Left kidney (tissue), 8 donors: ENCODE measurements at places on chromosomes 4 and X.

GRCh38 chr4:6200011-6200921 is at the start of gene JAKMIP1:
TSS of gene JAKMIP1 (minus strand) at chr4:6200549. CDS start at chr4:6112850, 87,699 bp downstream.
- DNase-seq, result peak; percentile 59

DNA sequence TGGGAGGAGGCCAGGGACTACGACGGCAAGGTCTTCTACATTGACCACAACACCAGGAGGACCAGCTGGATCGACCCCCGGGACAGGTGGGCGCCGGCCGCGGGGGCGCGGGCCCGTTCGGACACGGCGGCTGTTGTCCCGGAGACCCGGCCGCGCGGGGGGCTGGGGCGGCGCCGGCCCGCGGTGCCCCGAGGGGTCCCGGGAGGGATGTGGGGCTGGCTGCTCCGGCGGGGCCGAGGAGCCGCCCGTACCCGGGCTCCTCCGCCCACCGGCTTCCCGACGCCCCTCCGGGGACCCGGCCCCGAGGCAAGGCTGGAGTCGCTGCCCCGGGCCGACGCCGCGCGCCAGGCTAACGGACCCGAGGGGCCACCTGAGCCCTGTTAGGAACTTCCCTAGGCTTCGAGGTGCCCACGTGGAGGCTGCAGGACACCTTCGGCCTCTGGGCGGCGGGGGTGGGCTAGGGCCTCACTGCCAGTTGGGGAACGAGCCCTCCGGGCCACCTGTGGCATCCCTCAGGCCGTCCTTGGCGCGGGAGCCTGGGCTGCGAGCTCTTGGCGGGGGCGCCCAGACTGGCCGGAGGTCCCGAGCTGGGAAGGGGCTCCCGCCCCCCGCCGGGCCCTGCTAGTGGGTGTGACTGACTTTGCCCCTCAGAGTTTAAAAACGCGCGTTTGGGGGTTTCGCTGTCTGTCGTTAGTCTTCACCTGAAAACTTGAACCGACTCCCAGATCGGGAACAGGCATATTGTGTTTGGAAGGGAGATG is 660 bp downstream of the WWC2 start:
- DNase-seq, result no peak

DNA sequence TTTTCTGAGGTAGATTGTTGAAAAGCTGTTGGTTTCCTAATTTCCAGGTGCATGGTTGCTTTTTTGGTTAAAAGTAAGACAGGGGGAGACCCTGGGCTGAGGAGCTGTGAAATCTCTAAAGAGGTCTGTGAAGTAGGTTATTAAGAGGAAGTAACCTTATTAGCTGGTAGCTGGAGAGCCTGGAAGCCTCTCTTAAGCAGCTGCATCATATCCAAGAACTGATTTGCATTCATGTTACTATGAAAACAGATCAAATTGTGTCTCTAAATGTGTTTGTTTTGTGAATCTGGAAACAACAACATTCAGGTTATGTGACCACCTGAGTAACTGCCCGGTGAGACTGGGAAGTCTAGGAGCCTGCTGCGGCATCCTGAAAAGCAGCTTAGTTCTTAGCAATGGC is 54.1 kb downstream of the ARHGAP10 start:
- no peak for DNase-seq

- DNase-seq, result no peak
These were observed 5.3 kb downstream of the HCFC1 start for GRCh38 chrX:153966283-153966688.

- no peak for DNase-seq
These were observed 204.2 kb upstream of the PDE5A start for GRCh38 chr4:119832776-119833175.

GRCh38 chr4:148747721-148748268 is 305.6 kb upstream of the NR3C2 start:
- no peak for DNase-seq

DNA sequence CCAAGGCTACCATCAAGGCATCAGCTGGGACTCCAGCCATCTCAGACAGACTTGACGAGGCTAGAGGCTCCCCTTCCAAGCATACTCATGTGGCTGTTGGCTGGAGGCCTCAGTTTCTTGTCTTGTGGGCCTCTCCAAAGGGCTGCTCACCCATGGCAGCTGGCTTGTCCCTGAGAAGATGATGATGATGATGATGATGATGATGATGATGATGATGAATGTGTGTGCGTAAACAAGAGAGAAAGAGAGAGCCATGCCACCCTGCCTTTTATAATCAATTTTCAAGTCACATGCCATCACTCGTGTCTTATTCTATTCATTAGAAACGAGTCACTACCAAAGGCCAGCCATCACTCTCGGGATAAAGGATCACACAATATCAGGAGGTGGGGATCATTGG is 60.5 kb upstream of the ADGRG2 start:
- DNase-seq, result no peak

GRCh38 chrX:72347366-72347765 is 41.7 kb upstream of the CITED1 start:
- no peak for DNase-seq

GRCh38 chr4:99028187-99028586 is 32.7 kb downstream of the METAP1 start:
- no peak for DNase-seq

DNA sequence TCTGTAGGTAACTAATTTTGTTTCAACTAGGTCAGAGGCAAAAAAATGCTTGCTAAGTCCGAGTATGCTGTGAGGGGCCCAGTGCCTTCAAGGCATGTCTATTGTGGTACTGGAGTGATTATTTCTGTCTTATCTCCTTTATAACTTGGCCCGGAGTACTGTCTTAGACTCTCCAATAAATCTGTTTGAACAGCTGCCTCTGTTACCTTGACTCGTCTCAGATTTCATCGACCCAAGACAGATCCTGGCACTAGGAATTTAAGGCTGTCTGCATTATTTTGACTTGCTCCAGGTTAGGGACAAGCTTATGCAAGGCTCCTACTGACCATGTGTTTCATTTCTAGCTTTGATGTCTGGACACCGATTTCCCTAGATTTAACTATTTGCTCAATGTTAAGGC is 41.1 kb upstream of the NKAP start:
- DNase-seq, result no peak

DNA sequence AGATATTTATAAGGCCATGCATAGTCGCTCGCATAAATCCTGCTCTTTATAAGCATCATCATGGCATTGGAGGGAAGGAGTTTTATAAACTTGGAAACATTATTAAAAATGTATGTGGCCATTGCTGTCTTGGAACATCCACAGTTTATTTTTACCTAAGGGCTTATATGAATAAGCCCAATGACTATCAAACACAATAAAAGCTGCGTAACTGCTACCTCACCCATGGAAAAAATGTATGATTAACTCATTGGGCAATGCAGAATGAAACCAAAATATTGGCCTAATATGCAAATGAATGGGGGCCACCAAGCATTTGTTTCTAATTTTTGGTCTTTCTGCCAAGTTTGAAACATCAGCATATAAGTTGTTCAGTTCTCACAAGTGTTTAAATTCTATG is 19.1 kb downstream of the GEMIN8 start:
- DNase-seq, result no peak

GRCh38 chrX:152635941-152636340 is 1.8 kb upstream of the GABRQ start:
- peak; percentile 50 for DNase-seq

- no peak for DNase-seq
These were observed 28.3 kb downstream of the ZFYVE28 start for GRCh38 chr4:2390146-2390545.

DNA sequence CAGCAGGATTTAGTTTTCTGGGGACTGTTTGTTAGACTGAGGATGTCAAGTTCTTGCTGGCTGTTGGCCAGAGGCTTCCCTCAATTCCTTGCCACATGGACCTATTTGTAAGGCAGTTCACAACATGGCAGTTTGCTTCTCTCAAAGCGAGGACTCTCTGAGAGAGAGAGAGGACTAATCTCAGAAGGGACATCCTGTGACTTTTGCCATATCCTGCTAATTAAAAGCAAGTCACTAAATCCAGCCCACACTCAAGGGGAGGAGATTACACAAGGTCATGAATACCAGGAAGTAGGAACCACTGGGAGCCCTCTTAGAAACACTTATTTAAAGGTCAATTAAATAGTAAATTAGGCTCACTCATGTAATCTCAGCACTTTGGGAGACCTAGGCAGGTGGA is 38.2 kb downstream of the PPP1R2C start:
- no peak for DNase-seq

DNA sequence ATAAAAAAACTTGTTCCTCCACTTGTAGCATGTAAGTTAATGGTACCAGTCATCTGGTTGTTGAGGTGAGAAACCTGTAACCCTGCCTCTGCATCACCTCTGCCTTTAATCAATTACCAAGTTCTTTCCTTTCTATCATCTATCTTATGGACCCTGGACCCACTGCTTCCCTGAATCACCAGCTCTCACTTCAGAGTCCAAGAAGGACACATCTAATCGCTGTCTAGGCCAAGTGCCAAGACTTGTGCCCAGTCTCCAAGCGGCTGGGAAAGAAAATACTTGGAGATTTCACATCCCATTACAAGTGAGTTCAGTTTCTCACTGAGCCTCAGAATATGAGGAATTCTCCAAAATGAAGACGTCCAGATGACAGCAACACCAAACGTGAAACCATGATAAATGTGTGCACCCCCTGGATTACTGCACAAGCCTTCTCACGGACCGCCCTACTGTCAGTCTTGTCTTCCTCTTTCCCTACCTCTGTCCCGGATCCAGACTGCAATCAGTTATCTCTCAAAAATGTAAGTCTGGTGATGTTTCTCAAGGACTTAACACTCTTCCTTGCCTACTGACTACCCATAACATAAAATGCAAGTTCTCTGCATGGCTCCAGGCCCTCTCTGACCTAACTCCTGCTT is 10.4 kb downstream of the PALLD start:
- DNase-seq, result no peak

- no peak for DNase-seq
These were observed 2.0 kb upstream of the SYP start for GRCh38 chrX:49202022-49202421.

GRCh38 chrX:112164420-112164819 is 81.8 kb upstream of the TRPC5 start:
- no peak for DNase-seq

- no peak for DNase-seq
These were observed 244.2 kb downstream of the SPRY1 start for GRCh38 chr4:123640824-123641223.

DNA sequence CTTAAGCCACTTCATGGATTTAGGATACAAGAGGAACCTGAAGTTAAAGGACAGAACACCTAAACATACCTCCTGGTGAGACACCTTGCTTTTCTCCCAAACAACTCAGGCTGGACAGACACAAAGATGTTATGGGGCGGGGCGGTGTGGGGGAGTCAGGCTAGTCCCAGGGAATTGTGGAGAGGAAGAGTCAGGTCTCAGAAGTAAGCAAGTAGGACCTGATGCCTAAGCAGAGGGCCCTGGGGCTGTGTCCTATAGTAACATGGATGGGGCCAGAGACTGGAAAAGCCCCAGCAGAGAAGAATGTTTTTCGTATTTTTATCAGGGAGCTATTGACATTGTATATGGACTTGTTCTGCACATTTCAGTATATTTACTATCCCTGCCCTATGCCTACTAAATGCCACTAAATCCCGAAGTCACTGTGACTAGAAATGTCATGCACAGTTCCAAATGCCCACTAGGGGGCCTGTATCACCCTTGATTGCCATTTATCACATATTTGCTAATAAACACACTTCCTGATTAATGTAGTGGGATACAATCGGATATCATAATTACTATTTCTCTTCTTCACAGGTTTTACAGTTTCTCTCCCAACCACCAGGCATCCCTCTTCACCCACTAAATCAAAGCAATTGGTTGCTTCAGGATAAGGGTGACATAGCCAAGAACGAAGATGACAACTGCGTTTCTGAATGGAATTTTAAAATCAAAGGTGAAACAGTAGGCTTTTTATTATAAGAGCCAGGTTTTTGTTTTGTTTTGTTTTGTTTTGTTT is 23.8 kb upstream of the ARHGAP10 start:
- DNase-seq, result no peak

DNA sequence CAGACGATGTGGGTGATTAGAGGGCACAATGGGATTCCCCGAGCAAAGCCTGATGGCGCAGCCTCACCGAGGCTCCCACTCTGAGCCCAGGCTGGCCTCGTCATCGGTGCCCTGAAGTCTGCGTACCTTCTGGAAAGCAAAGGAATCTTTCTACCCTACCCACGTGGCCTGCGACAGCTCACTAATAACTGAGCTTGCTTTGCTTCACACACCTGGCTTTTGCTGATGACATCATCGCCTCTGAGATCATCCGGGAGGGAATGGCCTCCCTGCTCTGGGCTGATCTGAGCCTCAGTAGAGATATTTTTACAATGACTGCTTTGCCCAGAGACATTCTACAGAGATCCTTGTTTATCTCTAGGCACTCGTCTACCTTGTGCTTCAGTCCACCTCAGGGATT is 45.4 kb upstream of the PDLIM3 start:
- DNase-seq, result no peak

GRCh38 chr4:52199574-52200338 is 148.7 kb downstream of the SPATA18 start:
- DNase-seq, result no peak

GRCh38 chr4:72031868-72032608 is at the start of gene NPFFR2:
TSS of gene NPFFR2 (plus strand) at chr4:72032000. CDS start at chr4:72128592, 96,592 bp downstream.
- DNase-seq, result peak; percentile 26

- DNase-seq, result no peak
These were observed 2.8 kb downstream of the NHS start for GRCh38 chrX:17377795-17378194.

DNA sequence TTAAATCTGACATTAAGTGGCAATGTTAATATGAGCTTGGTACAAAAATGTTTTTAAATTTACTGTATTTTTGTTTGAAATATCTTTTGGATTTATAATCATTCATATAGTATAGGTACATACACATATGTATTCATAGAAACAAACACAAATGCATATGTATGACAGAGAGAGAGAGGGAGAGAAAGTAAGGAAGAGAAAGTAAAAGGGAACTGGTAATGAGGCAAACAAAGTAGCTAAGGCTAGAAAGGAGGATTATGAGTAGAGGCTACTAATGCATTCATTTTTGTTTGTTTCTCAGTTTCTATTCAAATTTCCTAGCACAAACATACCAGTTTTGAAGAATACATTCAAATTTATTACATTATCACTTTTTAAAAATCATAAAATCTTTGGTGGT is 132.4 kb downstream of the GLRA3 start:
- no peak for DNase-seq

DNA sequence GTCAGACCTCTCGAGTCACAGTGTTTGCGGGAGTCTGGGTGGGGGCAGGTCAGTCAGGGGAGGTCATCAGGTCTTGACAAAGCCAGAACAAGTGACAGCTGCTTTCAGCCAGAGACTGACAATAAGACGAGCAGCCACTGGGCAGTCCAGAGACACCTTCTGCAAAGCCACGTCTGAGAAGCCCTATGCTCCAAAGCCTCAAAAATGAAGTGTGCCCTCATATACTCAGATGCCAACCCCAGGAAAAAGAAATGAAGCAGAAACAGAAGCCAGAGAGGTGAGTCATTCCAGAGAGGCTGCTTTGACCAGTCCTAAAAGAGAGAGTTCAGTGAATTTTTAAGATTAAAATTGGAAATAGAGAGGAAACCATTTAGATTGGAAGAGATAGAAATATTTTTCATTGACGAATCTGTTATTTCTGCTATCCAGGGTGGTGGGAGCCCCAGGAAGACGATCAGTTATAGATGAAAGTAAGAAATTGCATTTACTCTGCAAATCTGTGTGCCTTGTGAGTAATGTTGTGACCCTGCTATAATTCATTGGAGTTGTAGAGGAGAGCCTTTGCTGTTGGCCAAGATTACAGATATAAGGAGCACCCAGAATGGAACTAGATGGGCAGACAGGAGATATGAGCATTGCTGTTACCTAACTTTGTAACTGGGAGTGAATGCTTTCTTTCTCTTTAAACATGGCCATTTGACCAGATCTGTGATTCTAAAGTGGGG is 77.9 kb downstream of the LRRC66 start:
- no peak for DNase-seq
